ENCODE measurements at places on chromosomes 1 and 21.
A peak's percentile ranks its signal among the peaks of the same experiment; 100 is the strongest.

- DNase-seq = no peak
Observed at GRCh38 chr1:71019233-71019969, 28.2 kb downstream of the PTGER3 start.

DNA sequence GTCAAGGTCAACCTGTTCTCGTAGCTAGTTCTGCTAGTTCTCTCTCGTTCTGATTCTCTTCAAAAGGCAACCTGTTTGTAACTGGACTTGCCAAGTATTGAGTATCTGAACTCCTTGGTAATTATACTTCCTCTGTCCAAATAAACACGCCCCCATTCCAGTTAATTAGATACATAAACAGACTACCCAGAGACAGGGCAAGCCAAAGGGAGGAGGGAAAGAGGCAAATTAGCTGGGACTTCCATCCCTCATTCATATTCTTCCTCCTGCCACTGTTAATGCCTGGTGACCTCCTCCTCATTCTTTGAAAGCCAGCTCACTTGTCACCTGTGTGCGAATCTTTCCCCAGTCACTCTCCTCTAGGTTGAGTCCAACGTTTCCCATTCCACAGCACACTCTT lies 62.9 kb downstream of the LPAR3 start:
- DNase-seq = no peak

GRCh38 chr1:57908147-57908890 lies 484.5 kb upstream of the DAB1 start:
- DNase-seq = no peak

- no peak for DNase-seq
Observed at GRCh38 chr1:116391185-116391584, 18.1 kb downstream of the ATP1A1 start.

DNA sequence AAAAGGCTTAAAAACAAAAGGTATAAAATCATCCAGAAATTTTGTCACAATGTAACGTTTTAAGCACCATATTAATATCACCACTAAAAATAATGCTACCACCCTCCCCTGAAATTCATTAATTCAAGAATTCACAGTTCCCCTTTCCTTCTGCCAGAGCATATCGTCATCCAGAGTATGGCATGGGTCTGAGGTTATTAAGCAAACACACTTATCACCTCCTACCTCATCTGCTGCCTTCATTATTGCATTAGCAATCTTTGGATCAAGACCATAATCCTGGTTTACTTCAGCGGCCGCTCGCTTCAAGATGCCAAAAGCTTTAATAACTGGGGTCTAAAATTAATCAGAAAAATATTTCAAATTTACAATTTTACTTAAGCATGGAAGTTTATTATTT lies 6.2 kb downstream of the FH start:
- no peak for DNase-seq

- DNase-seq = no peak
Observed at GRCh38 chr1:38730511-38731397, 128.8 kb downstream of the RRAGC start.

DNA sequence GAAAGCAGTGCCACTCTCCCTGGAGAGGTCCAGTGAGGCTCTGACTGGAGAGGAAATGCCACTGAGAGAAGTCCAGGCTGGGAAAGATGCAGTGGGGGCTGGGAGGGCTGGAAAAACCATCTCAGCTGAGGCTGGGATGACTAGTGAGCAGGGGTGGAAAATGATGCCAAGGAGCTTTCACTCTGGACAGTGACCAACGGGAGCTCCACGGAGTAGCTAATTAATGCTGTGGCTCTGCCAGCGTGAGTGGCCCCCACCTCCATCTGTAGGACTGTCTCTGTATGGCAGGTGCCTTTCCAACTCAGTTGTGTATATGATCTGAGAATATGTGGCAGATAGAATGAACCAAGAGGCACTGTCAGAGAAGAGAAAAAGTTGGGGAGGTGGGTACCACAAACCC lies 86.7 kb downstream of the DDX20 start:
- no peak for DNase-seq

DNA sequence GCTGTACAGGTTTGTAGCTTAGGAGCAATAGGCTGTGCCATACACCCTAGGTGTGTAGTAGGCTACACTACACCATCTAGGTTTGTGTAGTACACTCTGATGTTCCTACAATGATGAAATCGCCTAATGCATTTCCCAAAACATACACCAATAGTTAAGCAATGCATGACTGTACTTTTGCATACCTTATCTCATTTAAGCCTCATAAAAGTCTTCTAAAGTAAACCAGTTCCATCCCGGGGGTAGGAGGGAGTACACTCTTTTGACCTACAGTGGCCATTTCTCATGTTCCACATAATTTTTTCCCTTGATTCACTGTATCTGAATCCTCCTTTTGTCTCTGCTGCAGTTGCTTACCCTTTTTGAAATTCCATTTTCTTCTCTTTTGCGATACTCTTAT lies 12.2 kb downstream of the TRMT13 start:
- DNase-seq = no peak

DNA sequence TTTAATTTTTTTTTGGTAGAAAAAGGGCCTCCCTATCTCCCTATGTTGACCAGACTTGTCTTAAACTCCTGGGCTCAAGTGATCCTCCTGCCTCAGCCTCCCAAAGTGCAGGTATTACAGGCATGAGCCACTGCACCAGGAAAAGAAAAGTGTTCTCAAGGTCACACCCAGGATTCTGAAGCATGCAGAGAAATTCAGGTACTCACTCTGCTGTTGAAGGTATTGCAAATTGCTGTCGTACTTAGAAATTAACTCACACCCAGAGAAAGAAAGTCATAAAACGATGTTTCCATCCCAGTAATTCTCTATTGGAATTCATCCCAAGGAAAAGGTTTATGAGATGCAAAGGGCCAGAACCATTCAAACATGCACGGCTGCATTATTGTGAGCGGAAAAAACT lies 73.7 kb downstream of the DHRS3 start:
- no peak for DNase-seq

GRCh38 chr1:200304171-200304570 lies 105.7 kb downstream of the ZNF281 start:
- no peak for DNase-seq

GRCh38 chr21:32929633-32930038 lies 96.1 kb upstream of the OLIG2 start:
- no peak for DNase-seq

- DNase-seq = no peak
Observed at GRCh38 chr1:175644018-175644417, 99.4 kb downstream of the TNR start.

DNA sequence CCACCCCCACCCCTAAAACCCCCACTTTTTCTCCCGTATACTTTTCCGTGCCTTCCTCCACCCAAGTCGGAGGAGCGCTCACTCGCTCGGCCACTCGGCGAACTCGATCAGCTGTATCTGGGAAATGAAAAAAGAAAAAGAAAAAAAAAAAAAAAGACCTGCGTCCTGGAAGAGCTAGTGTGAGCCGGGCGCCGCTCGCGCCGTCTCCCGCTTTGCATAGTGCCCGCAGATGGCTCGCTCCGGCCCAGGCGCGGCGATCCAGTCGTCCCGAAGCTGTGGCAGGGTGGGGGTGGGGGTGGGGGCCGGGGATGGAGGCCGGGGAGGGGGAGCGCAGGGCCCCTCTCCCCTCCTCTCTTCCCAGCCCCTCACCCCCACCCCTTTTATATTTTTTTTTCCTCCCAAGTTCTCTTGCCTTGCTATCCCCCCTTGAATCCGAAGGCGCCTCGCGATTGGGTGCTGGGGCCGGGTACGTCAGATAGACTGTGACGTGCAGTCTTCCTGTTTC lies 299 bp upstream of the PROX1 start:
- peak; percentile 95 for DNase-seq
